ENCODE measurements at places on chromosomes 11 and 22. TPM values are rescaled to one million over a fixed set of nuclear protein-coding genes. Genes with fewer than 3 reads are reported as not detected.

PEX16 gene
- 17.7 TPM for total RNA-seq

DNA sequence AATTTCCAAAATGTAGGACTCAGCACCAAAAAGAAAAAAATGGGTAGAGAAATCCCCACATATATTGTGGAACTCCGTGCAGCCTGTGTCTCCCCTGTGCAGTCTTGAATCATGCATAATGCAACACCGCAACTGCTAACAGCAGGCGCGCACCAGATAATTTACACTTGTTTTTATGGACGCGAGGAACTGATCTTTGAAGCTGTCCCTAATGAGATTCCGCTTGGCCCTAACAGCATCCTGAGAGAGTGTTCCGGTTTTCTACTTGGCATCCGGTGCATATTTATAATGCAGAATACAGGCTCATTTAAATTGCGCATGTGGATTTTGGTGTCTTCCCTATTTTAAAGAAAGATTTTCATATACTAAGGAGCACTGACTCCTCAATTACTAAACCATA lies 21.1 kb downstream of the MPPED2 start:
- no peak for DNase-seq

GRCh38 chr11:72831521-72832300 lies 17.5 kb downstream of the ATG16L2 start:
- peak; percentile 94 for DNase-seq

SPON1 gene
- total RNA-seq: 31.9 TPM

- peak; percentile 46 for DNase-seq
These were observed 38.7 kb upstream of the LINC01488 start for GRCh38 chr11:69442807-69443137.

DNA sequence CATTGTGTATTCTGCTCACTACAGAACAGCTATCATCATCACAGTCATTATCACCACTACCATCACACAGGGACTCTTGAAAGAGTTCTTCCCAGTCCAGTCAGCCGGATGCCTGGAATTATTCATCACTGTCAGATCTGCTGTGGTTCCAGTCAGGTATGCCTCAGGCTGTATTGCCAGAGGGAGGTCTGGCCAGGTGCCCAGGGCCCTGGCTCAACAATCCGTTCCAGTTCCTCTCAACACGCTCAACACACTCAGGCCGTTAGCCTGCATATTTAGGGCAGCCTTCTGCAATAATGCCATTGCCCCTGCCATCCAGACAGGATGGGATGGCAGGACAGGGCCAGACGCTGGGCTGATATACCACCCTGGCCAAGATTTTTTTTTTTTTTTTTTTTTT lies 28.6 kb upstream of the RASL10A start:
- peak; percentile 82 for DNase-seq

DNA sequence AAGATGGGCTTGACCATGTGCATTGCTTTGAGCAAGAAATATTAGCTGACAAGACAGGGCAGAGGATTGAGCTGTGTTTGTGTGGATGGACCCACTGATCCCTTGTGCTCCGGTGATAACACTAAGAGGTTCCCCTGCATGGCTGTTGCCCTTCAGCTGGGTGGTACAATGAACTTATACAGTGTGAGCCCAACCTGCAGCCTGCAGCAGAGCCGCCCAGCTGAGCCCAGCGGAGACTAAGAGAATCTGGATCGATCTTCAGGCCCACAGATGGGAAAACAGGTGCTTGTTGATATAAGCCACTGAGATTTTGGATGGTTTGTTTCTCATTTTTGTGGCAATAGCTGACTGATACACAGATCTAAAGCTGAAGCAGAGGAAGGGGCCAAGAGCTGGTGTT lies 177.4 kb upstream of the SYT13 start:
- DNase-seq: no peak

GRCh38 chr11:126072141-126072741 lies 9.6 kb upstream of the CDON start:
- DNase-seq: no peak

EFCAB6 gene
- 1.8 TPM for total RNA-seq

- peak; percentile 61 for DNase-seq
These were observed 453 bp downstream of the GAS2 start for GRCh38 chr11:22666688-22667439.

DNA sequence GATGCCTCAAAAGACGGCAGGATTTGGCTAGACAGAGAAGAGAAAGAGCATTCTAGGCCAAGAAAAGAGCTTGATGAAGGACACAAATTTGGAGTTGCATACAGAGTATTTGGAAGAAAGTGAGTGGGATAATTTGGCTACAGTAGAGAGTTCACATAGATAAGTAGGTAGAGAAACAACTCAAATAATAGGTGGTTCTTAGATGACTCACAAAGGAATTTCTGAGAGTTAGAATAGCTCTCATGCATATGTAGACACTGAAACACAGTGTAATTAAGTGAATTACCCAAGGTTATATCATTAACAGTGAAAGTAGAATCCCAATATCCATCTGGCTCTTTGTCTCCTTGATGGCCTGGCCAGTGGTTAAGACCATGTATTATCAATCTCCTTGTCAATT lies 228.6 kb upstream of the DDI1 start:
- DNase-seq: no peak

MAP6 gene
- 8.9 TPM for total RNA-seq

GLYAT gene
- not detected for total RNA-seq

GRCh38 chr22:23527971-23528740 lies 51.9 kb downstream of the IGLL1 start:
- no peak for DNase-seq

CD3E gene
- total RNA-seq: 1.2 TPM

- peak; percentile 76 for DNase-seq
These were observed 20.1 kb downstream of the ADA2 start for GRCh38 chr22:17199003-17199731.

DNA sequence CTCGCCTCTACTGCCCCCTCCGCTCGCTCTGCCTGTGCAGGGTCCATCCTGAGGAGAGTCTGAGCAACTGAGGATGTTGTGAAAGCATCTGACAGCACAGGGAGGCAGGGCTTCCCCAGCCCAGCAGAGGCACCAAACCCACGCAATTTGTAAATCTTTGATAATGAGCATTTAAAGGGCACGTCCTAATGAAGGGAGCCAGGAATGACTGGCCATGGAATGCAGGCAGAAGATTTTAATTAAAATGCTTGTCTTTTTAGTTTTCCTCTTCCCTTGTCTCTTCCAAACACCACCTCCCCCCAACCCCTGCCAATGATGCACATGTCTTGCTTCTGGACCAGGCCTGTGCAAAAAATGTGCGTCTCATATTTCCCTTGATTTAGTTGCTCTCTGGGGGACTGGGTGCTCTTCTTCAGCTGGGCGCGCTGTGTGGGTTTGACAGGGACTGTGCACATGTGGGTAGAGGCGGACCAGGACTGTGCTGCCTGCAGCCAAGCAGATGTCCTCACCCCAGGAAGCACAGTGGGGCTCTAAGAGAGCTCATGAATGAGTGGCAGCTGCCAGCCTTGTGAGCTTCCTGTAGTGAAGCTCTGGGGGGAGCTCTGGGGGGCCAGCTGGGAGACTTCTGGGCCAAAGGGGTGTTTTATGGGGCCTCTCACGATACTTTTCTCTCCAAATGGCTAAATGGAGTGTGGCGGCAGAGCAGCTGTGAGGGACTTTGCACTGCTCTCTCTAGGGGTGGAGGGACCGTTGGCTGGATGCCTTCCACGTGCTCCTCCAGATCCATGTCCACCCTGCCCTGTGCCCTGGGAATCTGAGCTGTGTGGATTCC lies 273.5 kb downstream of the ST3GAL4 start:
- DNase-seq: no peak

- DNase-seq: peak; percentile 98
These were observed 7.7 kb upstream of the PHRF1 start for GRCh38 chr11:568306-569157.

GRCh38 chr11:44950031-44950624 lies 555 bp downstream of the TP53I11 start:
- DNase-seq: peak; percentile 54

DNA sequence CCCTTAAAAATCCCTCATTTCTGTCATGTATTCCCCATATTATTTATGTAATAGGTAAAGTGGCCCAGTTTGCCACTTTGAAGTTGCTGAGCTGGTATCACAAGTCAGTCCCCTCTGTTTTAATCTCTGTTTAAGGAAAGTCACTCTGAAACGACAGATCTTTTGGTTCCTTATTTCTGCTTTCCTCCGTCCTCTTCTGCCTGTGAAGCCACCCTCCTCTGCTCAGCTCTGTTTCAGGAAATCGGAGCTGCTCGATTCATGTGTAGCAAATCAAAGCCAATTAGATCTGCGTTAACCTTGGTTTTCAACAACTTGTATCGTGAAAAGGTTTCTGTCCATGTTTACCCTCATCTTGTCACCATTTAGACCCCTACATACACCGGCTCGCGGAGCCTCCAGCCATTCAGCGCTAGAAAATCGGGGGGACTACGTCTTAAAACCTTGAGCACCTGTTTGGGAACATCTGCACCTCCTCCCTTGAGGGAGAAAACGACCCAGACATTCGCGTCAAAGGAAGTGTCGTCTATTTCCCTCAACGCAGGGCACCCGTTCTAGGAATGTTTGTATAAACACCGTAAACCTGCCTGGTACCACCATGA lies 576 bp upstream of the SC5D start:
- DNase-seq: peak; percentile 11

GRCh38 chr11:119352857-119353260 lies 6.4 kb upstream of the MFRP start:
- peak; percentile 71 for DNase-seq

- no peak for DNase-seq
These were observed 672.7 kb downstream of the TBC1D22A start for GRCh38 chr22:47435204-47435487.

DNA sequence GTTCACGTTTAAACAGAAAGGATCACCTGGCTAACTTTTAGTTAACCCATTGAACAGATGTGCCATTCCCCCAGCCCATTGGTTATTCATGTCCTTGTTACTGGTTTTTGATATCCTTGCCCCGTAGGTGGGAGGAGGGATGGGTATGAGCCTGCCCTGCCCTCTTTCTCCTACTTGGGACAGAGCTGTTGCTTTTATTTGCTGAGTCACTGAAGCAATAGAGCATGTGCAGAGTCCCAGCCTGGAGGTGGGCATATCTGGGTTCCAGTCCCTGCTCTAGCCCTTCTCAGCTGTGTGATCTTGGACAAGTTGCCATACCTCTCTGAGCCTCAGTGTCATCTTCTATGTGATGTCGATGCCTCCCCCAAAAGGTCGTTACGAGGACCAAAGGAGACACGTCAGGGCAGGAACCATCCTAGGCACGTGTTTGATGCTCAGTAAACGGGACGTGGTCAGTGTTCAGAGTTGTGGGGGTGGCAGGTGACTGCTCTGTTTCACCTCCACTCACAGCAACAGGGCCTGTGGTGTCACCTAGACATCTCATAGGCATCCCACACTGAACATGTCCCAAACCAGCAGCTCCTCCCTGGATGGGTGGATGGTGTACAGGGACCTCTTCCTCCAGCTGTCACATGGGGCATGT lies 61.0 kb downstream of the BMAL1 start:
- DNase-seq: no peak

DNA sequence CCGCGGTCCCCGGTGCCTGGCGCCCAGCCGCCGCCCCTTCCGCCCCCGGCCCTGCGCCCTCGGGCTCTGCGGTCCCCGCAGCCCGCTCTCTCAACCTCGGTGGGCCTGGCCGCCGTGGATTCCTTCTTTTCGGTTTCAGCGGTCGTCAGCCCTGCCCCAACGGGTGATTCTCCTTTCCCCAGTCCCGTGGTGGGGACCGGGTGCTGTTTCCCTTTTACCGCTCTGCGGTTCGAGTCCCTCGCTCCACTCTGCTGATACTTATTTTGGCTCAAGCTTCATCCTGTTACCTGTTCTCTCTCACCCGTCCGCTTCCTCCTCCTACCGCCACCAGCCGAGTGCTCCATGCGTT lies 494 bp downstream of the ZDHHC5 start:
- DNase-seq: peak; percentile 43

DNA sequence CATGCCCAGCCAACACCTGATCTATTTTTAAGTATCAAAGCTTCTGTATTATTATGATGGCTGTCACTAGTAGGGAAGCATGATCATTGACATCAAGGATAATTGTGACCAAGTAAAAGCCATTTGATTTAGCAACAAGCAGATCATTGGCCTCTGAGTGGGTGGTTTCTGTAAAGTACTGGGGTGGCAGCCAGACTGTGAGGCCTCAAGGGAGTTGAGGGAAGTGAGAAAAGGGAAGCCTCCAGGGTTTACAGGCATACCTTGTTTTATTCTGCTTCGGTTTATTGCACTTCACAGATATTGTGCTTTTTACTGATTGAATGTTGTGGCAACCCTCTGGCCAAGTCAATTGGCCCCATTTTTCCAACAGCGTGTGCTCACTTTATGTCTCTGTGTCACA lies 60.1 kb downstream of the PRR5L start:
- no peak for DNase-seq

HBD gene
- not detected for total RNA-seq

HORMAD2 gene
- total RNA-seq: not detected

- DNase-seq: no peak
These were observed 530.8 kb downstream of the BUD13 start for GRCh38 chr11:116242006-116242405.

DNA sequence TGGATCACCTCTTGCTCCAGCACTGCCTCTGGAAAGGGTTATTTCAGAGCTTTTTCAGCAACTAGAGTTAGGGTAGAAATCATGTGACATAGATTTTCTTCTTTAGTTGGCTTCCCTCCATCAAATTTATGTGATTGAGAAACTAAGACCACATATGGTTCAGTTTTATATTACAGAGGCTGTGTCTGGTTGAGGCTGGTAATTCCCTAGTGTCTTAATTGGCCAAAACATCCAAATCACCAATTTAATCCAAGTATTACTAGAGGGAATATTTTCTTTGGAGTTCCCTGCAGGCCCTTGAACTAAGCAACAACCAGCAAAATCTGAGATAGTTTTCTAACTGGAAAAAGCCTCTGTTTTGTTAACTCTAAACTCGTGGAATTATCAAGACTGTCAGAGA lies 136.3 kb downstream of the ARHGAP42 start:
- DNase-seq: no peak

CSRP3 gene
- total RNA-seq: 1,115 TPM

DNA sequence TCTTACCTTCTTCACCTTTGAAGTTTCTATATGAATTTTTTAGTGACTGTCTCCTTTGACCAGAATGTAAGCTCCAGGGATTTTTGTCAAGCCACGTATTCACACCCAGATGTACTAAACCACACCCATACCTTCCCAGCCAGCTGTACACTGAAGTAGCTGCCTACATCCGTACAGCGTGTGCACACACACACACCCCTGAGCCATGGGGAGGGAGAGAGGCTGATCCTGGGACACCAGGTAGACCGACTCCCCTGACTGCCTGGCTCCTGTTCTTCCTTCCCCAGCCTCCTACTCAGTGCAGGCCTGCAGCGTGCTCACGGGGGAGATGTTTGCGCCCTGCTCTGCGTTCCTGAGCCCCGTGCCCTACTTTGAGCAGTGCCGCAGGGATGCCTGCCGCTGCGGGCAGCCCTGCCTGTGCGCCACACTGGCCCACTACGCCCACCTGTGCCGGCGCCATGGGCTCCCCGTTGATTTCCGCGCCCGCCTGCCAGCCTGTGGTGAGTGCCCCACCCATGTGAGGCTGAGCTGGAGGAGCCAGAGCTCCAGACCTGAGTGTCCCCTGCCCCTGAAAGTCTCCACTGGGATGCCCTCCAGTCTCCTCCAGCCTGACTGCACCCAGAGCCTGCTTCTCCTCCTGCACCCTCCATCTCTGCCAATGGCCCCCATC lies 25.9 kb downstream of the OTOG start:
- no peak for DNase-seq
